NK-92 treated with Interleukin-12 subunit alpha and Interleukin-12 subunit beta, amount 100 ng/mL, for 24 hours (cell line): ENCODE measurements at places on chromosomes 4 and X.

GRCh38 chrX:63738696-63739095 lies 46.3 kb downstream of the ARHGEF9 start:
- no peak for DNase-seq

DNA sequence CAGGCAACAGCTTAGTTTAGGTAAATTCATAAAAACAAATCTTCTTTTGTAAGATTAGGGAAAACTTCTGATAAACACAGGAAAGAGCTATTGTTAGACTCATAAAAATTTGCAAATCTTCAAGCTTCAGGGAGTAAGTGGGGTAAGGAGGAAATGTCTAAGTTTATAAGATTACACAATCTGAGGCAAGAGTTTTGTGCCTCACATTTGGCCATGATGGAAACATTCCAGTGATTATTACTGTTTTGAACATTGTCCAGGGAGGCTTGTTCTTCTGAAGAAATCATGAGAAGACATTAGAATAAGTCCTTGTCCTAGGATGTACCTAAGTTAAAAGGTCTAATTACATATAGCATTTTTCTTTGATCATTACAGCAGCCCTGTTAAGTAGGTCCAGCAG lies 72.8 kb downstream of the MAOB start:
- no peak for DNase-seq

DNA sequence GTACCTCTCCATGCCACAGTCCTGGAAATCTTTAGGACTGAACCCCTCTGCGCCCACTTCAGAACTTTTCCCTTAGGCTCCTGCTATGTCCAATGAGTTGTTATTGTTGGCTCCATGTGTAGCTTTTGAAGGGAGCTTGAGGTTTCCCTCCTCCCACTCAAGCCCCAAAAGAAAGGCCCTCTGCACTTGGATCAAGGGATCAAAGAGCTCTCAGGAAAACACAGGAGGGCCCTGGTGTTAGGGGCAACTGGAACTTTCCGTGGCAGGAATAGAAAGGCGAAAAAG lies 135.0 kb downstream of the RASL11B start:
- DNase-seq: no peak

DNA sequence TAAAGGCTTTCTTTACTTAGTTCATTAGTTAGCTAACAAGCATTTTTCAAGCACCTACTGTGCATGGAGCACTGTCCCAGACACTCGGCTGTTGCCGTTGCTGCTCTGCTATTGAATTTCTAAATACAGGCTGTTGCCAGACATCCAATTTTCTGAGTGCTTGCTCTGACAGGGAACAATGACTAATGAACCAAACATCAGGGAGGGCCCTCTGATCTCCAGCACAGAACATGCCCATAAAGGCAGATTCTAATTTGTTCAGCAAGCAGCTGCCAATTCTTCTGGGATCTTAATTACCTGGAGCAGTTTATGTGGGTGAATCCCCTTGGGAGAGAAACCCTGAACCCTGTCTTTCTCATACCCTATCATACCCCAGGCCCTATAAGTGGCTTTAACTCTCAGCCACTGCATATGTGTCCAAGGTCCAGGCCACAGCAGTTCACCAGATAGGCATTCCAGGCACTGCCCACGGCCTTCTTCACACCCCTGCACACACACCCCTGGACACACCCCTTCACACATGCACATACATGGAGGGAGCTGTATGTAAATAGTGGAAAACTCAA lies 27.9 kb downstream of the TSC22D3 start:
- no peak for DNase-seq

- no peak for DNase-seq
Measured at GRCh38 chr4:189162073-189162789, 778.4 kb upstream of the FRG1 start.

DNA sequence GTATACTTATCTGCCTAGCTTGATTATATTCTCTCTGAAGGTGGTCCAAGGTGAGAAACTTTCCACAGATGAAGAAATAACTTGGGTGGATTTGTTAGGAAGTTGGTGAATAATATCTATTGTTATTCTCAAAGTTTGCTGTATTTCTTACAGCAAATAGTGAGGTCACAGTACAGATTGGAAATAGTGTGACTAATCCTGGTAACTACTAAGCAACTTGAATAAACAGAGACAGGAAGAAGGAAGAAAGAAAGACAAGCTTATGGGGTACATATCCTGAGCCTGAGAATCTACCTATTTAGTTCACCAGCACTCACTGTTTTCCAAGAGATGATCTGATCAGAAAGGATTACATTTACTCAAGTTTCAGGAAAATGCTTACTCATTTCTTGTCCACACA lies 1416.1 kb downstream of the RPA4 start:
- DNase-seq: no peak

DNA sequence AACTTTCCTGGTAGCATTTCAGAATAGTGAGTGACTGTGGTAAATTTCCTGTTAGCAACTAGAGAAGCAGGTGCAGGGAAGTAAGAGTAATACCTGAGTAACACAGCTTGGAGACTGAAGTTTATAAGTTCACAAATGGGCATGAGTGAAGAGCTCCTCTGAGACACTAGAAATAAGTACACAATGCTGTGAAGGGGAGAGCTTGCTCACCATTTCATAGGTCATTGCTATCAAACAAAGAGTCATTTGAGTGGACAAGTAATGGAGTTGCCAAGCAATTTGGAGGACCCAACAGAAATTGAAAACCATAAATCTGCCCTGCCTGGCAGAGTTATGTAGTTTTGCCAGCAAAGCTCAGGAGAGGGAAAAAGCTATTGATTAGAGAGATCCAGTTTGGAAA lies 523.6 kb downstream of the TRAM1L1 start:
- DNase-seq: no peak

- no peak for DNase-seq
Measured at GRCh38 chr4:145034727-145035211, 63.2 kb downstream of the ANAPC10 start.

- no peak for DNase-seq
Measured at GRCh38 chrX:83934220-83934619, 73.3 kb downstream of the CYLC1 start.

DNA sequence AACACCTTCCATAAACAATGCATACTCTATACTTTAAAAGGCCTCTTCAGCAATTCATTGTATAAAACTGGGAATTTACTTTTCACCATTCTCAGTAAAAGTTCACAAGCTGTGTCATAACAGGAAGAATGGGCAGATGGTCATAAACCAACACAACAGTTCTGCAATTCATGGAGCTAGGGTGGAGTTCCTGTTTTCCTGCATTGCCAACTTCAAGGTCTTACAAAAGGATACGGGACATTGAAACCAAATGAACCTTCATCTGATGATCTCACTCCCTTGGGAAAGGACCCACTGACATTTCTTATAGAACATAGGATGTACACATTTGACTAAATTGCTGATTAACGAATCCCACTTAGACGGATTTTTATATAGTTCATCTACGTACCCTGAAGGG lies 4.1 kb downstream of the KDR start:
- no peak for DNase-seq
